ENCODE measurements at places on chromosomes 6 and 20.

DNA sequence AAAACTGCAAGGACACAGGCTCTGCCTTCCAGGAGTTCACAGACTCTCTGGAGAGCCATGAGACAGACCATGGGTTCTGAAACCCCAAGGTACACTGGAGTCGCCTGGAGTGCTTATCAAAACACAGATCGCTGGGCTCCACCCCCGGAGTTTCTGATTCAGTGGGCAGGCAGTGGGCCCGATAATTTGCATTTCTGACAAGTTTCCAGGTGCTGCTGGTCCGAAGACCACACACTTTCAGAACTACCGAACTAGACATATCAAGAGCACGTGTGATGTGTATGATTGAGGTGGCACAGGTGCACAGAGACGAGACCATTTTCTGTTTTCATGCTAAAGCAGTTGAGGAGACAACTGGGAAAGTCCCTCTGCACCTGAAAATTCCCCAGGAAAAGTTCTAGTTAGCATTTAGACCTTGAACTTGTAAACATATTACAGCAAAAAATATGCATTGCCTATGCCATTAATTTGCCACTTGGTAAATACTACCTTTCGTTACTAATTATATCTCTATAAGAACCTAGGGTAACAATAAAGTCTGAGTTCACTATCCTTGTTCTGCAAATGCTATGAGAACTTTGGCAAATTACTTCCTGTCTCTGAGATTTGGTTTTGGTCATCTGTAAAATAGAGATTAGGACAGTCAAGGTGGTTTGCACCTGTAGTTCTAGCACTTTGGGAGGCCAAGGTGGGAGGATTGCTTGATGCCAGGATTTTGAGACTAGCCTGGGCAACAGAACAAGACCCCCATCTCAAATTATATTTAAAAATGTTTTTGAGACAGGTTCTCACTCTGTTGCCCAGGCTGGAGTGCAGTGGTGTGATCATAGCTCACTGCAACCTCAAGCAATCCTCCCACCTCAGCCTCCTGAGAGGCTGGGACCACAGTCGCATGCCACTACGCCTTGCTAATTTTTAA lies 14.3 kb upstream of the PIM1 start:
- DNase-seq, result no peak

- no peak for DNase-seq
These were observed 96.3 kb downstream of the PRDM1 start for GRCh38 chr6:106182455-106182854.

- peak; percentile 22 for DNase-seq
These were observed 81.4 kb downstream of the JARID2 start for GRCh38 chr6:15327271-15327670.

DNA sequence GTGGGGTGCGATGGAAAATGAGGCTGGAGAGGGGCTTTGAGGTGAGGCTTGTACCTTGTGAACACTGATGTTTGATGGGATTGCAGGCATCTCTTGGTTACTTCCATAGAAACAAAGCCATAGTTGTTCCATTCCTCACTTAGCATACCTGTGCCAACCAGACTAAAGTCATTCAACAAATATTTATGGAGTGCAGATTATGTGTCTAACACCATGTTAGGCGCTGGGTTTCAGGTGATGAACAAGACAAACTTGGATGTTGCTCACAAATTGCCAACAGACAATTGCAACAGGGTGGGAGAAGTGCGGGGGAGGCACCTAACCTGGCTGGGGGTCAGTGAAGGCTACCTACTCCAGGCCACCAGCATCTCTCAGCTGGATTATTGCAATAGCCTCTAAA lies 1.5 kb downstream of the TTPAL start:
- DNase-seq, result no peak

DNA sequence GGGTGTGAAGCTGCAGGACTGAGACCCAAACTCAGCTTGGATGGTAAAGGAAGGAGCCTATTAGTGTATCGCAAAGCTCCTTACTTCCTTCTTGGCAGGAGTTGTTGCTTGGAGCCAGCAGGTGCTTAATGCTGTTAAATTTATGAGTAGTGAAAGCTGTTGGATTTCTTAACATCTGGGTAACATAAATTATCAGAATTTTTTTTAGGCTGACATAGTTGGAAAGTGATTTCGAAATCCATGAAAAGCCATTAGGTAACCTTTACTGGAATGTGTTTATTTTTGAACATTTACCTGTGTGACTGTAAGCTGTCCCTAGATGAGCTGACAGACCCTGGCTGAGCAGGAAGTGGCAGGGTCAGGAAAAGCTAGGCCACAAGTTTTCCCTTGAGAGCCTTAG lies 470.4 kb upstream of the SLC35B3 start:
- no peak for DNase-seq

DNA sequence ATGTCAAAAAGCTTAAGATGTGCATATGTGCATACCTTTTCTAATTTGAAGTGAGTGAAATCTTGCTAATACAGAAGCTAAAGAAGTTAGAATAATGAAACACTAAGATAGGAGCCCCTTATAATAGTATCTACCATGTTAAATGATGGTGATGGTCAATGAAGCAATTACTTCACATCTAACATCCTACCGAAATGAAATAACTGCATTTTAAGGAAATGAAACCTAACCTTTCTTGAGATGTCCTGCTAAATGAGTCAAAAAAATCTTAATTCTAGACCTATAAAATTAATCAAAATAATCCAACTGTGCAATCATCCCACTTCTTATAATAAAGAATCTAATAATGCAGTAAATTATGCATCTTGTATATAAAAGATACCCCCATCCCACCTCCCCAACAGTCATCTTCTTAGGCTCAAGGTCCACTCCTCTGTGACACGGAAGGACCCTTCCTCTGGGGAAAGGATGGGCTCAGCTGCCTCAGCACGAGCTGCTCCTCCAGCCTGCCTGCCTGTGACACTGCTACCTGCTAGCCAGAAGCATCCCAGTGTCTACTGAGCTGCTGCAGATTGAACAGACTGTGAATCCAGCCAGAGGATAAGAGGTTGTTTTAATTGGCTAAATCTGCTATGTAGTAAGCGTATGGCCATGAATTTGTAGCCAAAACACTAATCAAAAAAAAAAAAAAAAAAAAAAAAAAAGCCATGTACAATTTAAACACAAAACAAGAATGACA lies 129.6 kb upstream of the BEND3 start:
- DNase-seq, result no peak

DNA sequence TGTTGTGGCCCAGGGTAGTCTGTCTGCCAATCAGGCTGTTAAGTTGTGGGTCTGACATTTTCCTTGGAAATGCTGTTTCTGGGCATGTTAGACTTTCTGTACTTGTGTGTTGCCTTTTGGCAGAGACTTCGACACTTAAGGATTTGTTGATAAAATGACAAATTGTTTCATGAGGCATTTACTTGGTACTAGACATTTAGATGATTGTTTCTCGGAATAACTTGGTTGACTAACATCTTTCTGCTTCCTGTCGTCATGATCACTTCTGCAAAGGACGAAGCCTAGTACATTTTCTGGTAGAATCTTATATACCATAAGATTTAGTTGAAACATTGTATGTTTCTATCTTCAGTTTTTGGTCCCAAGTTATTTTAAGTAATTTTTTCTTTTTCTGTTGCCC lies 34.1 kb downstream of the UTRN start:
- no peak for DNase-seq

DNA sequence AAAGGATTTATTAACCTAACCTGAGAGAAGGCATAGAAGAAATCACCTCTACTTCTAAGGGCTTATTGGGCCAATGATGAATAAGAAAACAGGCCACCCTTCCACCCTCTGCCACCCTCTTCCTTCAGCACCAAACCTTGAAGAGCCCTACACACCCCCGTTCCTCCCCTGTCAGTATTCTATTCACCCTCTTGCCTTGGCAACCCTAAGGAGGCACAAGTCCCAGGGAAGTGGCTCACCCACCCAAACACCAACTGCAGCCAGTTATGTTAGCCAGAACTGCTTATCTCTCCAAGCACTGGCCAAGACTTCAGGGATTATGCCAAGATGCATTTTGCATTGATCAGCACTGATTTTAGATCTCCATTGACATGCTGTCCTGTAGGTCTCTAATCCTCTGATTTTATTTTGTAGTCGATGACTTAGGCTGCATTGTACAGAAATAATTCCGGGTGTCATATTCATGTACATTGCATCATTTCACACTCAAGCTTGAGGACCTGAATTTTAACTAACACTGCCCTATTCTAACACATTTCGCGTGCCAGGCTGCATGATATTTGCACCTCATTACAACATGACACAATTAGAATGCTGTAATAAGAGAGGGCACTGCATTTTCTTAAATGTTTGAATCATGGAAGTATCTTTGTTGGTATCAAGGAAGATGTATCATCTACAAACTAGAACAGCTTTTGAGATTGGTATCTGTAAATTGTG lies 15.7 kb downstream of the CNKSR3 start:
- no peak for DNase-seq

- DNase-seq, result no peak
These were observed 5.6 kb downstream of the PANK2 start for GRCh38 chr20:3894796-3895195.

DNA sequence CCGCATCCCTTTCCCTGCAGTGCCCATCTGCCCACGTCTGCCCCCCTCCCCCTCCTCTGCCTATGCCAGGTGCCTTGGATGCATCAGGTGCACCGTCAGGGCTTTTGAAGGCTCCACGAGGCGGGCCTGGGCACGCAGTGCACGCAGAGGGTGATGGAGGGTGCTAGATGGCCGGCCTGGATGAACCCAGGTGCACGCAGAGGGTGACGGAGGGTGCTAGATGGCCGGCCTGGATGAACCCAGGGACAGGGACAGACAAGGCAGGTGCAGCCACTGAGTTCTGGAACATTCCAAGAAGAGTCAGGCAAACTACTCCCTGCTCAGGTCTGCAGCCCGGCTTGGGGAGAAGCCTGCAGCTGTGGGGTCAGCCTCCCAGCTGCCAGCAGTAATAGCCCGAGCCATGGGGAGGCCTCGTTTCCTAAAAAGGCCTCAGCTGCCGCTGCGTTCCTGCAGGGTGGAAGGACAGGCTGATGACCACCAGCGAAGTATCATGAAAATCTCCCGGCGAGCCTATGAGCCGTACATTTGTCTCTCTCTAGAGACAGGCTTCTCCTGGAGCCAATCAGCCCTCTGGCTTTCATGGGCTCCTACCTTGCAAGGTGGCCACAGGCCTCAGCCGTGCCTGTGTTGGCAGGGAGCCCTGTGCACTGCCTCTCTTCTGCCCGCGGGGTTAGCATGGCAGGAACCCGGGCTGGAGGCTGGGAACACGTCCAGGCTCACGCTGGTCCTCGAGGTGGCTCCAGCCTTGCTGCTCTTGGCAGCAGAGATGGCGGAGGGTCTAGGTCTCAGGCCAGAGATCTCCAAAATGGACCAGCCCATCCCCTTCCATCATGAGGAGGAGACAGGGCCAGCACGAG lies 29.6 kb downstream of the NTSR1 start:
- no peak for DNase-seq

DNA sequence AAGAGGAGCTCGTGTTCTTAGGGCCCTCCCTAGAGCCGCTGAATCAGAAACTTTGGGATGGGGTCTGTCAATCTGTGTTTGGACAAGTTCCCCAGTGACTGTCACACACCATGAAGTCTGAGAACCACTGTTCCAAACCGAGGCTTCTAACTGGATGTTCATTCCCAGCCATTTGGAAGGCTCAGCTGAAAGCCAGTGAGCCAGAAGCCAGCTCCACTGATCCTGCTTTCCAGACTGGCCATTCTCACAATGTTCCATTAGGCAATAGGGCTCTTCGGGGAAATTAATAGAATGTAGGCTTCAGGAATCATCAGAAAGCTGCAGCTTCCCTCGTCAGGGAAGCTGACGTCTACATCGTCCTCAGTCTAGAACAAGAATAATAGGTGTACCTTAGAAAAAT lies 90.8 kb upstream of the QKI start:
- no peak for DNase-seq

DNA sequence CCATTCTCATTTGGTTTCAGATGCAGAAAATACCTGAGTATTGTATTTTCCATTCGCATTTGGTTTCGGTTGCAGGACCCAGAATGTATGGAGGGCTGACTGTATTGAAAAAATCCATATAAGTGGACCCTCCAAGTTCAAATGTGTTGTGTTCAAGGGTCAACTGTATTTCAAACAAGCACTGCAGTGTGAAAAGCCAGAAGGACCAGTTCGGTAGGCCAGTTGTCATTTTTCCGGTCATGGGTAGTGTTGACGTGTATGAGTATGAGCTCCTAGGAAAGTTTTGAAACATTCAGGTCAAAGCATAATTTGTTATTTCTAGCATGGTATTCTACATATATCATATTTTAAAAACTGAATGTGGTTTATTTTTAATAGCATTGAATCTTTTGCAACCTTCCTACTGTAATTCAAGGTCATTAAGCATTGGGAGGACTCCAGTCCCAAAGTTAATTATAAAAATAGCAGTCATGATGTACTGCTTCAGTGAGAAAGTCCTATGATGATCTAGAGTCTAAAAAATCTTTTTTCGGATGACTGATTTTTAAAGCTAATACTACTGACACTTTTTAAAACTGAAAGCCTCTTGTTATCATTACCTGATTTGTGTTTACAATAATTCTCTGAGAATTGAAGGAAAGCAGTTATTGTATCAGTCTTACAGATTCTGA lies 18.9 kb downstream of the NHSL1 start:
- DNase-seq, result no peak

DNA sequence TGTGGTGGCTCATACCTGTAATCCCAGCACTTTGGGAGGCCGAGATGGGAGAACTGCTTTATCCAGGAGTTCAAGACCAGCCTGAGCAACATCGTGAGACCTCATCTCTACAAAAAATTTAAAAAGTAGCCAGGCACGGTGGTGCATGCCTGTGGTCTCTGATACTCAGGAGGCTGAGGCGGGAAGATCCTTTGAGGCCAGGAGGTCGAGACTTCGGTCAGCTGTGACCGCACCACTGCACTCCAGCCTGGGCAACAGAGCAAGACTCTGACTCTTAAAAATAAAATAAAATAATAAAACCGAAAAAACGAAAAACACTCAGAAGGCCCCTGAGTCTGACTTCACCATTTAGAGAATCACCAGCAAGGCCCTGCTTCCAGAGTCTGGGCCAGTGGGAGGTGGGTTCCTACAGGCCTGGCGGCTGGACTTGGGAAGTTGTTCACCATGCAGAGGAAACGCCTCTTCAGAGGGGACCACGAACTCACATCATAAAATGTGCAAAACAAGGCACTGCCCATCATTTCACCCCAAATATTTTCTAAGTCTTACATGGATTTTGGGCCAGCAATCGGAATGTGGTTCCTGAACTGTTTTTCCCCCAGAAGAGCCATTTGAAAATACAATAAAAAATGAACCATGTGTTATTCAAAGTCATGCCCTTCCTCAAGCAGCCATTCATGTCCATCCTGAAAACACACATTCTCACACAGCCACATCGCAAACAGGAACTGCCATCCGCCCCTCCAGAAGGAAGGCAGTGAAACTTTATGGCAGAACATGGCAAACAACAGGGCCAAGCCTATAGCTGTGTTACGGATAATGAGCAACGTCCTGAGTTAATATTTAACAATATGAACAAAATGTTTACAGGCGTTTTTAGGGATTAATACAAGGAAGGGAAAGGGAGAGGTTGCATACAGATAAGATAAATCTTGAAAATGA lies 57.8 kb downstream of the SLC22A23 start:
- no peak for DNase-seq

Measured in stimulated activated CD4-positive, alpha-beta T cell treated with anti-CD3 and anti-CD28 coated beads, Interleukin-15, amount 100 ng/mL, for 48 hours (primary cell).